Stimulated activated CD4-positive, alpha-beta T cell treated with anti-CD3 and anti-CD28 coated beads, Interleukin-15, amount 100 ng/mL, for 1 hour (primary cell): ENCODE measurements at places on chromosomes 3 and 15.
A peak's percentile ranks its signal among the peaks of the same experiment; 100 is the strongest.

DNA sequence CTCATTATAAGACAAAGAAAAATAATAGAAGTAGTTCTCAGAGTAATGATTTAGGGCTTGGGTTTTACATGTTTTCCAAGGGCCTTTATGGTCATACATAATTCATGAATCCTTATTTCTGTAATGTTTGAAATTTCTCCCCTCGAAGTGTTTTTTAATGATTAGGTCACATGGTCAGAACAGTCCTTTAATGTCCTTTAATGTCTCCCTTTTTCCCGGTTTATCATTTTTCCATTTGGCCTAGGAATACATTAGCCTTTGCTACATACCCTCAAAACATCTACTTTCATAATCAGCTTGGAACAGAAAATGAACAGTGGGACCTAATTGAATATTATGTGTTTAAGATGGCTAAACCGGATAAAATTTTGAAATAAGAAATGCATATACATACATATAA lies 159.9 kb upstream of the ROBO2 start:
- no peak for DNase-seq

GRCh38 chr3:135538123-135538522 lies 427.4 kb upstream of the PPP2R3A start:
- DNase-seq = no peak

- DNase-seq = peak; percentile 18
Measured at GRCh38 chr15:52559575-52559974, 9.3 kb downstream of the ARPP19 start.

DNA sequence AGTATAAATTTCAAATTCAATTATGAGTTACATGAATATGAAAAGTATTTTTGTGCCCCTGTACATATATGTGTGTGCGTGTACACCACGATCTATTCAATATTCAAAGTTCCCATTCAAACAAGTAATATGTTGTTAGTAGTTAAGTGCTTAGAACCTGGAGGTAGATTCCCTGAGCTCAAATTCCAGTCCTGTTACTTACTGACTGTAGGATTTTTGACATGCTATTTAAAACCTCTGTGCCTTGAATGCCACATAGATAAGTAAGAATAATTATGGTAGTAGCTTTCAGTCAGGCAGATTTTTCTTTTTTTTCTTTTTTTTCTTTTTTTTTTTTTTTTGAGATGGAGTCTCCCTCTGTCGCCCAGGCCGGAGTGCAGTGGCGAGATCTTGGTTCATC lies 53.3 kb upstream of the CMSS1 start:
- DNase-seq = no peak

DNA sequence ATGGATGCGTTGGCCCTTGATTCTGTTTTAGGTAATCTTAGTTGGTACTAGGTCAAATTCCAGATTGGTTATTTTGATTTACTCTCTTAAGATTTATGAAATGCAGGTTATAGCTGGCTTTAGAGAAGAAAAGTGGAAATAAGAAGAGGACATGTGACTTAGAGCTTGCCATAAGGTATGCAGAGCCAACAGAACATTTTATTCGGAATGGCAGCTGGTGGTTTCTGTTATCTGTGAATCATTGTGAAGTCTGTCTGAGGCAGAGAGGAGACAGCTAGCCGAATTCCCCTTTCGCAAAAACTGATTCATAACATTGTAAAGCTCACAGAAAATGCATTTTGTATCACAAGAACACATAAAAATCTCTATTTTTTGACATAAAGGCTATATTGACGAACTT lies 82.1 kb downstream of the FILIP1L start:
- DNase-seq = no peak

DNA sequence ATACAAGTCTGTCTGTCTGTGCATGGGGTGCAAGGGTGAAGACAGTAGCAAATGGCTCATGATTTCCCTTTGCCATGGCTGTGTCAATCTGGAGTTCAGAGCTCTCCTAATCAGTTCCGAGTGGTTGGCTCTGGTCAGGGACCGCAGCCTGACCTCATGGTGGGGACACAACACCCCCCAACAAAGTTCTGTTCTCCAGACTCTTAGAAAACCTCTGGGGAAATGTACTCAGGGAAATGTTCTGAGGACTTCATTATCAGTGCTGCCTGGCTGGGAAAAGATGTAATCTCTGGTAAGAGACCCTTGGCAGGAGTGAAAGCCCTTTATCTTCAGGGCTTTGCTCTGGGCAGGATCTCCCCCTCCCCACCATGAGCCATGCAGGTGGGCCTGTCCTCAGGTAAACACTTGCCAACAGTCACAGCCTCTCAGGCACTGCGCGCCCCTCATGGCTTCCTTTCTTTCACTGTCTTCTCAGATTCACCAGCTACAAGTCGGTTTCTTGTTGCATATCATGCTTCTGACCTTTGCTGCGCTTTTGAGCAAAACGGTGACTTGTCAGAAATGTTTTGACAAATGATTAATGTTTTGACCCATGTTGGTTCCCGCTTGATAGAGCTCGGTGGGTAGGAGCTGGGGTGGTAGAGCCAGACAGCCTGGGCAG lies 95.5 kb downstream of the ST6GAL1 start:
- no peak for DNase-seq

- no peak for DNase-seq
Measured at GRCh38 chr15:52078197-52078875, 34.2 kb downstream of the BCL2L10 start.

- no peak for DNase-seq
Measured at GRCh38 chr3:47523310-47524073, 10.0 kb upstream of the ELP6 start.

DNA sequence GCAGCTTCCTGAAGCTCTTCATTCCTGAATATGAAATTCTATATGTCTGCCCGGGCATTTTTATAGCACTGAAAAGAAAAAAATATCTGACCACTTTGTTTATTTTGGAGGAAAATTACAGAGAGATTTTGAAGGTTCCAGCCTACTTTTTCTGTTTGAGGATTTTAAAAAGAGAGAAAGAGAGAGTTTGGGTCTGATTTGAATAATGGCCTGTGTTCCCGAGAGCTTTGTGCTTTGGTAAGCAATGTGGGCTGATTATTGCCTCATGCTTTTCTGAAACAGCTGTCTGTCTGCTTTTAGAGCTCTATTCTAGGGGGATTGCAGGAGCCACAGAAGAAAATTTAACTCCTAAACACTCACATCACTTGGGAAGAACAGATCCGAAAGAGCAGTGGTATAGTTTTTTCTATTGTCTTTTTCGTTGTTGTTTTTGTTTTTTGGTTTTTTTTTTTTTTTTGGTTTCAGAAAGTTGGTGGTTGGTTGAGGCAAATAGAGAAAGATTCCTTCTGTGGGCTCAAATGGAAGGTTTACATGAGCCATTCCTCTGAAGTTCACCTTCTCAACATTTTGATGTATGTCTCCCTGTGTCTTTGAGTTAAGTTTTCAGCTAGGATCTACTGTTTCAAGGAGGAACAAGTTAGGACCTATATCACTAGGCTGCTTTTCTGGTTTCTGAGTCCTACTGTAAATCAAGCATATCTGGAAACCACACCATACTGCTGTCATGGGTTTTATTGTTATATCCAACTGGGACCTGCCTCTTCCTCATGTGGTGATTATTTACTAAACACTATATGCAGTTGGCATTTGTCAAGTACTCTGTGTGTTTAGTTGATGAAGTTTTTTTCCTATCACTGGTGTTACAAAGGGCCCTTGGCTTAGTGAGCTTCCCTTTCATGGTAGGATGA lies 178.9 kb downstream of the KCNMB2 start:
- DNase-seq = no peak

DNA sequence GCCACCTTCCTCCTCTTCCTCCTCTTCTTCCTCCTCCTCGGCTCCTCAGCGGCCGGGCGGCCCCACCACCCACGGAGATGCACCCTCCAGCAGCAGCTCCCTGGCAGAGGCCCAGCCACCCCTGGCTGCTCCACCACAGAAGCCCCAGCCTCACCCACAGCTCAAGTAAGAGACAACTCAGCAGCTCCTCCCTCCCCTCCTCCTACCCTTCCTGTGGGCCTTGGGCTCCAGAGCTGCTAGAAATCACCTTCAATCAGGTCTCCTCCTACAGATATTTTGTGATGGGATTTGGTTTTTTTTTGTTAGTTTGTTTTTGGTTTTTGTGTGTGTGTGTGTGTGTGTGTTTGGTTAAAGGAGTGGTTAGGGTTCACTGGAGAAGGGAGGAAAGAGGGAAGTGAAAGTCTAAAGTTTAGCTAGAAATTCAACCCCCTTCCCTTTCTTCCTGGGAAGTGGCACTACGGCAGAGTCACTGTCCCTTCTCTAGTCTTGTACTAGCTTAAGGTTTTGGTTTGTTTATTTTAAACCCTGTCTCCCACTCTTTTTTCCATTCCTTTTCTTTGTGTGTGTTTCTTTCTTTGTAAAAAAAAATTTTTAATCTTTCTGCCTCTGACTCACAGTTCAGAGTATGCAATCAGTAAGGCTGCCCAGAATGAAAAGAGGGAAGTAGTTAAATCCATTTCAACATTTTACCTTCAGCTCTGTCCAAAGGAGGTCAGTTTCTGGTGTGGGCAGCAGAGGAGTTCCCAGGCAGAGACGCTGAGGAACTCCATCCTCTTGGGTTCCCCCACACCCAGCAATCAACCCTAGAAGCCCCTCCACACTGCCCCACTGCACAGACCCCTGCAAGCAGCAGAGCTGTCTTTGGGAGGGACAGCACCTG lies 29.0 kb upstream of the TIMP4 start:
- DNase-seq = peak; percentile 24

DNA sequence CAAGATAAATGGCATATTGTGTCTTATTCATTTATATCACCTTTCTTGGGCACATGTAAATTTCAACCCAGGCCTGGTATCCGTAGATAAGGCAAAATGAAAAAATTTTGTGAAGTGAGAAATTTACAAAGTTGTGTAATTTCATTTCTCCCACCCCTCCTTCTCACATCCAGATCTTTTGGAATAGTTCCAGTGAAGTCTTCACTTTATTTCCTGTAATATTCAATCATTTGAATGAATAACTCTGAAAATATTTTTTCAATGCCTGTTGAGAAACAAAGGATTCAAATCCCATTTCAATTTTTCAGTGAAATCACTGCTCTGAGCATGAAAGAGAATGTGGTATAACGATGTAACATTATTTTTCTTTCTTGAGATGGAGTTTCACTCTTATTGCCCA lies 53.4 kb downstream of the BTLA start:
- no peak for DNase-seq

DNA sequence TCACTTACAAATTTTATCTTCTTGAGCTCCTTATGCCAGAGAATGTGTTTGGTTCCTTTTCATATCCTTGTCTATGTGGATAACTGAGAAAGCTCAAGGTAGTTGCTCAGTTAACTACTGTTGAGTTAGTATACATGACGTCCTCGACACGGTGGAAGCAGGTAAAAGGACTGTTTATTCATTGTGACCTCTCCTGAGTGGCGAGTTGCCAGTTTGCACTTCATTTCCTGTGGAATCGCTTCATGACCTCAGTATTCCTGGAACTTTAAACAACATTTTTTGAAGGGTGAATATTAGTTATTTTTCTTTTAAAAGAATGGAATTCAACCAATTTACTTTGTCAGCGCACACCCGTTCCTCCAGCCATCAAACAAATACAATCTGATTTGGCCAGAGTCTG lies 1.2 kb upstream of the TPRG1 start:
- no peak for DNase-seq

DNA sequence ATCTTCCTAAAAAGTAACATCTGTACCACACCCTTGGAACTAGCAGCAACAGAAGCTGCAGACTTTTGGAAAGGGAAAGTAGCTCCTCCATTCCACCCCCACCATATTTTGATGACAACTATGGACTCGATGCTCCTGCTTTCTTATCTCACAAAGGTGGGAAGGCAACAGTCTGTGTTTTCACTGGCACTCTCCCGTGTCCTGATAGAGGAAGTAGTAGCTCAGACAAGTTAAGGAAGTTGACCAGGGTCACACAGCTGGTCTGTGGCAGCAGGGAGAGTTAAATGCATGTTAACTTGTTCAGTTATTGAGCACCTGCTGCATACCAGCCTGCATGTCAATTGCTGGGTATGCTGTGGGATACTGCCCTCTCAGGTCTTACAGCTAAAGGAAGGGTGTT lies 33.1 kb downstream of the BHLHE40 start:
- DNase-seq = no peak

- DNase-seq = no peak
Measured at GRCh38 chr15:80582816-80583423, 112.2 kb upstream of the ABHD17C start.

DNA sequence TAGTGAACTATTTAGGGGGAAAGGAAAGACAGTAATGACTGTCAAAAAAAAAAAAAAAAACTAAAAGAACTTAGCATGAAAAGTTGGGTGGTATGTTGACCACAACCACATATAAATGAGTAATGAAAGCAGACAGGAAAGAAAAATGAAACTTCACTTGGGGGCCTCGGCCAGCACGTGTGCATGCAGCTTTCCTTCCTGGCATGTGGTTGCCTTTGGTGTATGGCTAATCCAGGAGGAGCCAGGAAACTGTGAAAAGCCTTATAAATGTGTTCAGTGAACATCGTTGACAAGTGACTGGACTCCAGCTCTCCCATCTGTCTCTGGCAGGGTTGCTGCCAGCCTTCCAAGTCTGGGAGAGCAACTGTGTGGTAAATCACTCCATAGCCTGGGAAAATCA lies 195.1 kb downstream of the DTWD1 start:
- DNase-seq = no peak
